Suppressor macrophage treated with lipopolysaccharide for 4 hours (primary cell): ENCODE measurements at places on chromosomes 1 and 21.

DNA sequence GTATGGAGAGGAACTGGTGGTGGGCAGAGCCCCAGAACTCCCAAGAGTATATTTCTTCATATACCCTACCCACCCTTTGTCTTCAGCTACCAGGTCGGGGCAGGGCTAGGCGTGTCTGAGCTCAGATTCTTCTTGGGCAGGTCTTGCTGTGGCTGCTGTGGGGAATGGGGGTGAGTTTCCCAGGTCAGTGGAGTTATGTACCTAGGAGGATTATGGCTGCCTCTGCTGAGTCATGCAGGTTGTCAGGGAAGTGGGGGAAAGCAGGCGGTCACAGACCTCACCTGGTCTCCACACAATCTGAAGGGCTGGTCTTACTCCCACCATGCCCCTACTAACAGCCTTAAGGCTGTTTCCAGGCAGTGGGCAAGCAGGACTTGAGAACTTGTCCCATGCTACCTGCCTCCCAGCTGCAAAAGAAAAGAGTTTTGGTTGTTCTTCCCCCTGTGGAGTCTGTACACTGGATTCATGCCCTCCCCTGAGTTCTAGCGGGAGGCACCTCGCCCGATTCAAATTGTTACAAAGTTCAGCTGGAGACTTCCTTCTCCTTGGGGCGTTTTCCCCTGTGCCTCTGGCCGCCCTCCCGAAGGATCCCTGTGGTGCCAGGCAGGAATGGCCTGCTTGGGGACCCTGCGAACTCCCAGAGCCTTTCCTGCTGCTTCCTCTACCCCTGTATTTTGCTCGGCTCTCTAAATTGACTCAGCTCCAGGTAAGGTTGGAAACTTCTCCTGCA lies 58.6 kb downstream of the NPHS2 start:
- no peak for DNase-seq

DNA sequence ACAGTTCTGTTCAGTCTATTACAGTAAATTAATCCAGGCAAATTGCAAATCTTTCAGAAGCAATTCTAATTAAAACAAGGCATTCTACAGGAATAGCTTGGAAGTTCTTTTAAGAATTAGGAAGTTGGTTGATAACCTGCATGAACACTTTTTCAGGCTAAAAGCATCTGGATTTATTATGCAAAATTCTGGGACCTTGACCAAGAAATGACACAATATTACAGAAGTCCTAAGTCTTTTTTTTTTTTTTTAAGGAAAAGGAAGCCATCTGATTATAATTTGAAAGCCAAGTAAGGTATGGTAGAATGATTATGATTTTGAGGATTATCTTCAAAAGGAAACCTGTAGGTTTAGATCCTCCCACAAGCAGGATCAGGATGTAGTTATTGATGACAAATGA lies 74.7 kb upstream of the KCNK2 start:
- no peak for DNase-seq

DNA sequence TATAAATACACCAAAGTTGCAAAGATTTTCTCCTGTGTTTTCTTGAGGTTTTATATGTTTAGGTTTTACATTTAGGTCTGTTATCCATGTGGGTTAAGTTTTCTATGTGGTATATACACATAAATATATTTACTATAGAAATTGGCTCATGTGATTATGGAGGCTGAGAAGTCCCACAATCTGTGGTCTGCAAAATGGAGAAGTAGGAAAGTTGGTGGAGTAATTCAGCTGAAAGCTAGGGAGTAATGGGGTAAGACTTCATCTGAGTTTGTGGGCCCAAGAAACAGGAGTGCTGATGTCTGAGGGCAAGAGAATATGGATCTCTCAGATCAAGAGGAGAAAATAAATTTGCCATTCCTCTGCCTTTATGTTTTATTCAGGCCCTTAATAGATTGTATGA lies 146.0 kb downstream of the GPATCH2 start:
- DNase-seq: peak; percentile 53

DNA sequence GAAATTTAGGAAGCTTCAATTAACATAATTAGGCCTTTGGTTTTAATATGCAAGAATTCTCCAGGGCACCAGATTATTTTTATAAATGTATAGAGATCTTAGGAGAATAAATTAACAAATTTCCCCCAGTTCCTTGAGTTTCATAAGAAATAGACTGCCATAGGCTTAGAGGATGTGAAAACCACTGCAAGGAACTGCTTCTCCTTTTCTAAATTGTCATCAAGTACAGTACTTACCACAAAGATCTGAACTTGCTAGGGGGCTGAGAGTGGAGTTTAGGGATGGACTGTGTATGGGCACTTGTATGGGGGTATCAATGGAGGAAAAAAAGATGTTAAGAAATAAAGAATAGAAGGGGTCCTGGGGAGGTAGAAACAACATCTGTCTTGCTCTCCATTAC lies 31.1 kb downstream of the LHX8 start:
- no peak for DNase-seq

- no peak for DNase-seq
These were observed 126.8 kb downstream of the PIK3R3 start for GRCh38 chr1:46005594-46005993.

- no peak for DNase-seq
These were observed 77.8 kb upstream of the TINAGL1 start for GRCh38 chr1:31498376-31499040.

GRCh38 chr1:94595658-94596057 lies 54.1 kb upstream of the F3 start:
- no peak for DNase-seq

DNA sequence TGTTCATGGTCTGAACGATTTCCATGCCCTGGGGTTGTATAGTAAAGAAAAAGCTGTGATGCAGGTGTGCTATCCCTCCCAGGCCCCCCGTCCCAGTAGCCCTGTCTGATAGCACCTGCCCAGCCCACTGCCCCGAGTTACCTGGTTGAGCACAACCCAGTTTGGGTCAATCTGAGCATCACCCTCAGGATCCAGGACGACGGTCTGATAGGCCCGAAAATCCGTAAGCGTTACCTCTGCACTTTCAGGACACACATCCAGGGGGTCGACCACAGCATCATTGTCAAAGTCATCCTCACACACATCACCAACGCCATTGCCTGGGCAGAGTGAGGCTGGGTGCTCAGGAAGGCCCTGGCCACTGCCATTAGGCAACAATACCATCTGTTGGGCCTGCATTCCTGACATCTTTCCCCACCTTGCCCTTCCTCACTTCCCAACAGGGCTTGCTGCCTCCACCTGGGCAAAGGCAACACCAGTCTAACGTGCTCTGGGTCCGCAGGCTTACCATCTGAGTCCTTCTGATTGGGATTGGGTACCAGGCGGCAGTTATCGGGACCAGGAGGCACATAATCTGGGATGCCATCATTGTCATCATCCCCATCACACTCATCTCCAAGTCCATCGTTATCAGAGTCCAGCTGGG lies 9.7 kb downstream of the THBS3 start:
- DNase-seq: no peak

DNA sequence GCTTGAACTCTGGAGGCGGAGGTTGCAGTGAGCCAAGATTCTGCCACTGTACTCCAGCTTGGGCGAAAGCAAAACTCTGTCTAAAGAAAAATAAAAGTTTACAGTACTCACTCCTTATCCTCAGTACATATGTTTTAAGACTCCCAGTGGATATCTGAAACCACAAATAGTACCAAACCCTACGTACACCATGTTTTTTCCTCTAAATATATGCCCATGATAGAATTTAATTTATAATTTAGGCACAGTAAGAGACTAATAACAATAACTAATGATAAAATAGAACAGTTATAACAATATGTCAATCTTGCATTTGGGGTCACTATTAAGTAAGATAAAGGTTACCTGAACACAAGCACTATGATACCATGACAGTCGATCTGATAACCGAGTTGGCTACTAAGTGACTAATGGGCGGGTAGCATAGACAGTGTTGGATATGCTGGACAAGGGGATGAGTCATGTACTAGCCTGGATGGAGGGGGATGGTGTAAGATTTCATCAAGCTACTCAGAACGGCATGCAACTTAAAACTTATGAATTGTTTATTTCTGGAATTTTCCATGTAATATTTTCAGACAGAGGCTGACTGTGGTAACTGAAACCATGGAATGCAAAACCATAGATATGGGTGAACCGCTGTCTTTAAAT lies 43.7 kb downstream of the ST7L start:
- DNase-seq: no peak

DNA sequence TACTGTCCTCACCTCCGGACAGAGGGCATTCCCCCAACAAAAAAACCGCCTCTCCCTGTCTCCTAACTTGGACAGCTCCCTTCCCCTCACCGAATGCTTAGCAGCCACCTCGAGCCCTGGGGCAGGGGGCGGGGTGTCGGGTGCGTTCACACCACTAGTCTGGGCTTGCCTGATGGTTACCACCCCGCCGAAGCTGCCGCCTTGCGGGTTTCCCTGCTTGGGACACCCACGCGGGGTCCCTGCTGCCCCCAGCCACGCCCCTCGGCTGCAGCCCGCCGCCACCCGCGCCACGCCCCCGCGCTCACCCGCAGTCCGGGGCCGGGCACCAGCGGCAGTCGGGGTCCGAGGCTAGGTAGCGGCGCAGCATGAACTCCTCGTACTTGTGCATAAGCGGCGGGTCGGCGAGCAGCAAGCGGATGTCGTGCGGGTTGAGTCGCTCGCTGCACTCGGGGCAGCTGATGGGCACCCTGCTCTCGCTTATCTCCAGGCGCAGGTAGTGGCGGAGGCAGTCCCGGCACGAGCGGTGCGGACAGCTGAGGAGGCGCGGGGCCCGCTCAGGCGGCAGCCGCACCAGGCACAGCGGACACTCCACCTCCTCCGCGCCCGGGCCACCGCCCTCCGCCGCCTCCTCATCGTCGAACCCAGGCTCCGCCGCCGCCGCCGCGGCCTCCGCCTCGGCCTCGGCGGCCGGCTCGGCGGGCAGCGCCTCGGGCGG lies 706 bp downstream of the RNF19B start:
- peak; percentile 80 for DNase-seq

DNA sequence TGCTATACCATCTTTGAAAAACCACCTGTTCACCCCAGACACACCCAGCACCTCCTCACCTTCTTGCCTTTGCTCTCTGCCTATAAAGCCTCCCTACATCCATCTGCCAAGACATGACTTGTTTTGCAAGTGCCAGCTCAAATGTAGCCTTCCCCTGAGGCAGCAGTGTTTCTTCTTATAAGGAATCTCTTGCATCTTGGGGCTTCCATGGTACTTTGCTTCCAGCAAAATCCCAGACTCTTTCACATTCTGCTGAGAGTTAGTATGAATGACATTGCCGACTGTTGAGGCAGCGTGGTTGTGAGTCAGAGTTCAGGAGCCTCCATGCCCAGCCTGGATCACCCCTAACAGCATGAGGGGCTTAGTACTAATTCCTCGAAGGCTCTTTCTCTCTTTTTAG lies 217.4 kb upstream of the RUNX1 start:
- no peak for DNase-seq

DNA sequence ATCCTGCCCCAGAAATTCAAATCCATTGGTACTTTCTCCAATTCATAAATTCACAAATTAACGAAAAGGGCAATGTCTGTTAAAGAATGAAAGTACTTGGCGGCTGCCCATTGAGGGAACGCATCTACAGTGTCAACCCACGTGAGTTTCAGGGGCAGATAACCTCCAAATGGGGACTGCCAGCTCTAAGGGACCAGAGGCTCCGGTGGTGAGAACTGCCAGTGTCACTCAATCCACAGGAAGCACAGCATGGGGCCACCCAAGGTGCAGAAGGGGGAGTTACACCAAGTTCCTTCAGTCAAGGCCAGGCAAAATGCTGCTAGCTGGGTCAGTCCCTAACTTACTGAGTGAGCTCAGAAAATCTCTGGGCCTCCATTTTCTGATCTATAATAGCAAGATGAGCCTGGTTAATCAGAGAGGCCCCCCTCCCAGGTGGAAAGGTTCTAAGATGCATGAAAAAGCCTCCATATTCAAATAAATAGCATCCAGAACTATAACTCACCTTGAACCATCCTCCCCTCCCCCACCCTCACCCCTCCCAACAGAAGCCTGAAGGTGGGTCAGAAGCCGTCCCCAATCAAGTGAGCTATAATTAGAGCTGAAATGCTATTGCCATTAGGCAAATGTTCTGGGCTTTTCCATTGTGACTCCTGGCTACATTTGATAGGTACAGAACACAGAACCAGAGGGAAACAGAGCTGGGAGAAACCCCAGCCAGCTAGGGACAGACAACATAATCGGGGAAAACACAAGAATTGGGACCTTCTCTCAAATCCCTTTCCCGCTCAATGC lies 41.7 kb downstream of the LRP8 start:
- DNase-seq: no peak

- DNase-seq: no peak
These were observed 129.2 kb downstream of the PSMG1 start for GRCh38 chr21:39054066-39054465.

DNA sequence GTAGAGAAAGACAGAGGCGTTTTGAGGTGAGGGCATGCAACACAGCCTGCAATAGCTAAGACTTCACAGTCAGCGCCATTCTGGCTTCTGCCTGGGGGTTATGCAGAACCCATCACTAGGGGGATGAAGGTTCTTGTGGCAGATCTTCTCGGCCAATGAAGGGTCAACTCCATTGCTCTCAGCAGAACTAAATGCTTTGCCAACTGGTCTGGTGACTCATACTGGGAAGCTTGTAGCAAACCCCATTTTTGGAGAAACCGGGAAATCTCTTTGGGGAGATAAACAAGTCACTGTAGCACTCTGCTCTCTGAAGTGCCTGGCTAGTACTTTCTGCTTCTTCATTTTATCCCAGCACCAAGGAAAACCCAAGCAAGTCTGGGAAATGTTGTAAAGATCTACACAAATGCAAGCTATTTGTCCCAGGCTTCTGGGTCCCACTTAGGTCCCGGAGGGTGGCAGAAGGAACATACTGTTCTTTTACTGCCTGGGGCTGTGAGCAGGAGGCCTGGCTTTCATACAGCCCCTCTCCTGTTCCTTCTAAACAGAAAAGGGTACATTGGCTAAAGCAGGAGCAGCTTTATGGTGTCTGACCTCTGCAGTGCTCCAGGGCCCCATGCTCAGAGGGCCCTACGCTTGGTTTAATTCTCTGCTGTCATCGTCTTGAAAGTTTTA lies 28.8 kb downstream of the SHISA4 start:
- no peak for DNase-seq

- DNase-seq: no peak
These were observed 2.6 kb upstream of the TDRD10 start for GRCh38 chr1:154499446-154499845.

DNA sequence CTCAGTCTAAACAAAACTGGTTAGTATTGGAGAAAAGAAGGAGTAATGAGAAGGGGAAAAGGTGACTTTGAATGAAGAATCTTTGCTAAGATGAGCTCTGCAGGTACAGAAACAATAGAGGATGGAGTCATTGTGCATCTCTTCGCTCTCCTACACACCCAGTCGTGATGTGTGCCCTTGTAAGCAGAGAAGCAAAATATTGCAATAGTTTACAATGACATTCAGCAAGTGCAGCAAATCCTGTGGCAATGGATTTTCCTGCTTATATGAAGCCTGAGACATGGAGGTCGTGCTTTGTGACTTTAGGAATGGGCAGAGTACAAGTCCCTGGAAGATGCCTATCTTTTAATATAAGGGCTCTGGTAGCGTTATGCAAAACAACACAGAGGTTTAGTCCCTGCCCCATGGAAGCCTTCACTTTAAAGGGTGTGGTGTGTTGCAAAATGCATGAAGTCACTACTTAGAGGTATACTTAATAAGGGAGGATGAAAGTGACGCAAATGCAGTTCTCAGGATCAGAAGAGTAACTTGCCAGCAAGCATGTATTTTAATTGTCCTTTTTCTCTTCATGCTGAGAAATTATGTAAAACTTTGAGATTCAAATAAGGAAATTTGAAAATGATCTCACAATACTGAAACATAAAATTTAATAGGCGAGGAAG lies 88.0 kb upstream of the IVNS1ABP start:
- peak; percentile 59 for DNase-seq
